ENCODE measurements at places on chromosomes 1 and 21.

DNA sequence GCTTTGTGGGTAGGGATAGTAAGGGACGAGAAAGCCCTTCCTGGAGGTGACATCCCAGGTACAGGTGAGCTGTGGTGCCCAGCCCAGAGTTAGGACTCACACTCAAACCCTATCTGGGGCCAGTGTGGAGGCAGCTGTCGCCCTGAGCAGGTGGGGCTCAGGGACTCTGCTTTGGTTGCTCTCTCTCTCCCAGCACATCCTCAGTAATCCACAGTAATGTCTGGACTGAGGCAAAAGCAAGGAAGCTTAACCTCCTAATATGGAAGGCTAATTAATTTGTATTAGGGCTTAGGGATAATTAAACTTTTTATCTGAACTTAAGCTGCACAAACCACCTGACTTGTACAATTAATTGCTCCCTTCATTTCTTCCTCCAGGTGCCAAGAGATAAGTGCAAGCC lies 38.2 kb downstream of the DDX20 start:
- DNase-seq: no peak

GRCh38 chr1:151043163-151043562 lies 4.4 kb upstream of the C1orf56 start:
- DNase-seq: no peak

- DNase-seq: no peak
Observed at GRCh38 chr1:114524944-114525343, 13.9 kb upstream of the TRIM33 start.

DNA sequence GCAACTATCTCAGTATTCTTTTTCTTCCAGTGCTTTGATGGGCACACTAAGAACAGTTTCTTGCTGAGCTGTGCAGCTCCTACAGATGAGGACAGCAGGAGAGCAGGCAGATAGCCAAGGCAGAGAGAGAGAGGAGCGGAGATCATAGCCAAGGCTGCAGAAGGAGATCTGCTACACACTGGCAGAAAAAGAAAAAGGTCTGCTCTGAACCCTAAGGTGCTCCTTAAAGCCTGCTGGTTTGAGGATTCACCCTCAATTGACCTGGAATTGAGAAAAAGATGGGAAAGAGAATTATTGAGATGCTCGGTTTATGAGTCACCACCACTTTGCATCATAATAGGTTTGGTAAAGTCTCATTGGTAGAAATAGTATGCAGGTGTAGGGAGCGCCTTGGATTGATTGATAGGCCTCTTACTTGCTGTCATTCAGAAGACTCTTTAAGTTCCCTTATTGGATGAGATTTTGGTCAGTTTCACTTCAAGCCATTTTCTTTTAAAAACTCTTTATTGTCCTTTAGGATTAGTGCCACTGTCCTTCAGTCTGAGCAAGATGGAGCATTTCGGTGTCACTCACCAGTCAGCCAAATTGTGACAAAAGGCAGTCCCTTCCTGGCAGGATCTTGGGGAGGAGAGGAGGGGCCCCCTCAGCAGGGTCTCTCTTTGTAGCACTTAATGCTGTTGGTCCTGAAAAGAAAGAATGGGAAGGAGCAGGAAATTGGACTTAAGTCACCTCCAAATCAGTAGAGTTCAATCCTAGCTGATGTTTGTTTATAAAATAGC lies 685.0 kb downstream of the ADGRL2 start:
- no peak for DNase-seq

Measured in GM12864 (cell line).